CD4-positive, alpha-beta T cell treated with Interleukin-2 at 100 ng/mL for 4 hours (primary cell): ENCODE measurements at places on chromosomes 6 and 20.

GRCh38 chr20:32533732-32534131 lies 51.4 kb downstream of the NOL4L start:
- no peak for DNase-seq

- DNase-seq = no peak
Observed at GRCh38 chr20:47156301-47157137, 200.0 kb downstream of the ZMYND8 start.

- DNase-seq = no peak
Observed at GRCh38 chr6:95785785-95786184, 208.4 kb downstream of the MANEA start.

GRCh38 chr20:11001764-11002540 lies 328.2 kb upstream of the JAG1 start:
- DNase-seq = no peak
